ENCODE measurements at places on chromosomes 2 and 18.

DNA sequence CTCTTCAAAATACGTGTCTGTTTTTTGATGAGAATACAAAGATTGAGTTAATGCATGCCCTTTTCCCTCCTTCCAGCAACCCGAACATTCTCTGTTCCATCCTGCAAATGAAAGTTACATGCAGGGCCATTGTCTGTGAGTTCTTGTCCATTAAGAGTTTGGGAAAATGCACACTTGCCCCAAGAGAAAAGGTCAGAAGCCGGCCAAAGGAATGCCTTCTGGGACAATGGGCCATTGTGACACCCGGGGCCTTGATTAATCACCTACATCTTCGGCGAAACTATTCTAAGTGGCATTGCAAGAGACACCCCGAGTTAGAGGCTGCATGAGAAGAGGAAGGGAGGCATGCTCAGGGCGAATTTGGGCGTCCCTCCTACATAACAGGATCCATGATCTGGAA lies 73.7 kb upstream of the COPS8 start:
- DNase-seq: no peak

GRCh38 chr18:37322492-37323035 lies 243.0 kb downstream of the CELF4 start:
- DNase-seq: peak; percentile 45

GRCh38 chr2:187698374-187699110 lies 144.3 kb upstream of the TFPI start:
- no peak for DNase-seq

DNA sequence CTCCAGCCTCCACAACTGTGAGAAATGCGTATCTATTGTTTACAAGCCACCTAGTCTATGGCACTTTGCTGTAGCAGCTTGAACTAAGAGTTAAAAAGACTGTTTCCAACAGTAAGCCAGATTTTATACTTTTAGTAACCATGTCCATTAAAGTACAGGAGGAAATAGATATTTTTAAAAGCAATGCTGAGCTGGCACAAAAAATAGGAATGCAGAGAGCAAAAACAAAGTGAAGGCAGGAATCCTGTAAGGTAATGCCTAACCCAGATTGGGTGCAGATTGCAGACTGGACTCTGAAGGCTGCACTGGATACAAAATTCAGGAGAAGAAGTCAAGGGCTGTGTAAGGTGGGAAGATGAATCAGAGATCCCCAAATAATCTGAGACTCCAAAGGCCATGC lies 55.5 kb downstream of the SH3YL1 start:
- DNase-seq: no peak

DNA sequence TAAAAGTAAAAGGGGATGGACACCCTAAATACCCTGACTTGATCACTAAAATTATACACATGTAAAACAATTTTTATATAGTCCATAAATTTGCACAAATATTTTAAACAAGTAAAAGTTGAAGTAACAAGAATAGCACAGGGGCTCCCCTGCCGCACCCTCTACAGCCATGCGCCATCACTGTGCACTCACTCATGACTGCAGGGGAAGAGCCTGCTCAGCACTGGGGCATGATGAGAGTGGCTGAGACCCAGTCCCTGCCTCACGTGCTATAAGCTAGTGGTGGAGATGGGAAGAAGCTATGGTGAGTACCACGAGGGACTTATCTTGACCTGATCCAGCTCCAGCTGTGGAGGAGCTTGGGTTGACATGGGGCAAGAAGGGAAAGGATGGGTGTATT lies 46.9 kb upstream of the MYO1B start:
- no peak for DNase-seq

DNA sequence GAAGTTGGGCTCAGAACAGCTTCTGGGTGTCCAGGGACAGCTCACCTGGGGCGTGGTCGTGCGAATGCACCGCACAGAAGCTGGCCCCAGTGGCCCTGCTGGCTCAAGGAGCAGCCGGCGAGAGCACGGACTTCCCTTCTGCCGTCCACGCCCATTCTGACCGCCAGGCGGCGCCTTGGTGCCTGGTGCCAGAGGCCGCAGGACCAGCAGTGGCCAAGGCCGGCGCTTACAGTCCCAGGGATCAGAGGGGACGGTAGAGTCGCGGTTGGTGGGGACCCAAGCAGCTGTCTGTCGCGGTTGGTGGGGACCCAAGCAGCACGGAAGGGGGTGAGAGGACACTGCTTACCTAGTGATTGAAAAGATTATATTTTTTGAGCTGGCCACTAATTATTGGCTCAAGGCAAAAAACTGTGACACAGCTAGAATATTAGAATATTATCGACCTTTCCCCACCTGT lies 25.7 kb downstream of the NPPC start:
- DNase-seq: peak; percentile 81

- no peak for DNase-seq
These were observed 35.6 kb downstream of the CLHC1 start for GRCh38 chr2:55196526-55196925.

DNA sequence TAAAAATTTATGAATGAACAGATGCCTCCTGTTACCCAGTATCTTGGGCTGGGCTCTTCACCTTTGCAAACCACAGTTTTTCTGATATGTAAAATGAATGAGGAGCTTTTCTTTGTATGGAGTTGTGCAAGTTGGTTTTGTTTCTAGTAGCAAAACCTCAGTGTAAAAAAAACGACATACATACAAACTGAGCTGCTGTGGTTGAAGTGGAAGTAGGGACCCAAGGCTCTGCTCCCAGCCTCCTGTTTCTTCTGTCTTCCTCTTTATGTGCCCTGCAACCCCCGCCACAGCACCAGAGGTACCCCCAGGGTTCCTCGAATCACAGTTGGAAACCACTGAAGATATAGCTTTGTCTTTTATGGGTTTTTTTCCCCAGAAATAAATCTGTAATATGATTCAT lies 118.1 kb downstream of the MYO1B start:
- no peak for DNase-seq

DNA sequence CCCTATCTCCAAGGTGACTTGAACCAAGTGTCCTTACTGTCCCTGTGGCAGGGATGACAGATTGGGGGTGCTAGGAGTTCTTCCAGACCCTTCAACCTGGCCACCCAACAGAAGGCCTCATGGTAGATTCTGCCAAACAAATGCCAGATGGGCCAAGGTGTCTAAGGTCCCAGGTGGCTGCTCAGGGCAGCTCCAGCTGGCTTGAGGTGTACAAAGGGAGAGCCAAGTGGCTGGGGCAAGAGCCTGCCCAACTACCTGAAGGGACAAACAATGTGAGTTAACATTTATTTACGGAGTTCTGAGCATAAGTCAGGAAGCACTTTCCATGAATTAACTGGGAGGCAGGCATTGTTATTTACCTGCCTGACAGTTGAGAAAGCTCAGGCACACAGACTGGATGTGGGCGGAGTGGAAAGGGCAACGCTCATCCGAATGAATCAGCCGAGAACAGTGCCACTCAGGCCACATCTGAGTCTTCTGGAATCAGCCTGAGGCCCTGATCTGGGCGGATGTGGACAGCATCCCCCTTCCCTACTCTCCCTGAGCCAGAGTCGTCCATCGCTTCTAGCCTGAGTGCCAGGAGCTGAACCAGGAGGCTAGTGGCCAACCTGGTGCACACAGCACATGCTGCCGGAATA lies 4.4 kb upstream of the KCNIP3 start:
- DNase-seq: peak; percentile 87

GRCh38 chr2:112137516-112138158 lies 548 bp upstream of the FBLN7 start:
- peak; percentile 53 for DNase-seq

DNA sequence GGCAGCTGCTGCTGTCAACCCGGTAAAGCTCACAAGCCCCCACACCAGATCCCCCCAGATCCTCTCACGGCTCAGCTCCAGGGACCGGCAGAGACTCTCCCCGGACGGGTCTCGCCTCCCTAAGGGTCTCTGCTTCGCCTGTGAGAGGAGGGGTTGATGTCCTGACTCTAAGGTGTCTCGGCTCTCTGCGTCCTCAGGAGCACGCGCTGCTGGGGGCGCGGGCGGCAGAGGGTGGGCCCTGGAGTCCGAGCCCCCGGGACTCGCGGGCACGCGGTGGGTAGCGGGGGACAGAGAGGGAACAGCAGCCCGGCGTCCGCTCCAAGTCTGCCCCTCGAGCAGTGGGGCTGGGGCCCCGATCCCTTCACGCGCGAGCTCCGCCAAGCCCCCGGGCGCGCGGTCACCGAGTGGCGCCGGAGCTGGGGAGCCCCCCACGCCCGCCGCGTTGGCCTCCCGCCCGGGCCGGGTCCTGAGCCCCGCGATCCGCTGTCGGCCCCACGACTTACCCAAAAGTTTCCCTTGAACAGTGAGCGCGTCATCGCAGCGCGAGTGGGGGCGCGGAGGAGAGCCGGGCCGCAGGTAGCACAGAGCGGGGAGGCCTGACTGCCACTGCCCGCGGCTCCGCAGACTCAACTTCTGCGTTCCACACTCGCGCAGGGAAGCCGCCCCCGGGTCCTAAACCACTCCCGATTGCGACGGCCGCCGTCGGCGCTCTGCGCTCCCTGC lies at the start of gene PSTPIP2:
Gene PSTPIP2 (minus strand): TSS at position 608 of the 723 bp plus-strand sequence. CDS start 72 bp downstream, at position 536.
- peak; percentile 74 for DNase-seq

DNA sequence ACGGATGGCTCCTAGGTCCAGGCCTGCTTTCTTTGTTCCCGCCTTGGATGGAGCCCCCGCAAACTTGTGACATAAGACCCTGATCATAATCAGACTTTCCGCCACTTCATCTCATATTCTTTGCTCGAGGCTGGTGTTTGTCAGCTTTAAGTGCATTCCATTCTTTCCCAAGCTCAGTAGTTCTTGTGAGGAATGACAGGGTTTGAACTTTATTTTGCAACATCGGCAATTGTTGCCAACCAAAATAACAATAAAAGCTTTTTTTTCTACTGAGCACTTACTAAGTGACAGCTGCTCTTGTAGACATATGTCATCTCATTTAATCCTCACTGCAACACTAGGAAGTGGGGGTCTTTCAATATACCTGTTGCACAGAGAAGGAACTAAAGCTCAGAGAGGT lies 178.8 kb upstream of the ST6GAL2 start:
- DNase-seq: no peak

DNA sequence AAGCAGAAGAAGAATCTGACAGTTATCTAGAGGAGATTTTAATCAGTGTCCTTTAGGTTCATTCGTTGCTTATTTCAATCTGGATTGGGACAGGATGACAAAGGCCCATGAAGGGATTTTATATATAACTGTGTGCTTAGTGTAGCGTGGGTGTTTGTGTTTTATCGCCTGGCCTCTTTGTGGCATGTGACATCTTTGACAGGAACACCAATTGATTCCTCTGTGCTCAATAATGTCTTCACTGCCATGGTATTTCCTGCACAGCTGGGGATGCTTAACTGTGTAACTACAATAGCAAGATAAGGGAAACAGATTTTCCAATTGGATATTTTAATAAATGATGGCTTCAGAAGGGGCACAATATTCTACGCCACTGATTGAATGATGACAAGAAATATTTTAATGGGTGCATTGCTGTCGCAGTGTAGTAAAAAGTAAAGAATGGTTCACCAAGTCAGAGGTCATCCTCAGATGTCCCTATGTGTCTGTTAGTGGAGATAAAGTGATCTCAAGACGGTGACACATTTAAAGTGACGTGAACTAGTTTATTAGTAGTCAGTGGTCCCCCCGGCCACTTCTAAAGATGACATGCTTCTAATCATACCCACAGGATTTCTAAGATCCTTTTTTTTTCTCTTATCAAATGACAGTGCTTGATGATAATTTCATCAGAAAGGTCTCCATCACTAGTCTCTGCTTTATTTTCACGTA lies 160.4 kb downstream of the AGAP1 start:
- no peak for DNase-seq

DNA sequence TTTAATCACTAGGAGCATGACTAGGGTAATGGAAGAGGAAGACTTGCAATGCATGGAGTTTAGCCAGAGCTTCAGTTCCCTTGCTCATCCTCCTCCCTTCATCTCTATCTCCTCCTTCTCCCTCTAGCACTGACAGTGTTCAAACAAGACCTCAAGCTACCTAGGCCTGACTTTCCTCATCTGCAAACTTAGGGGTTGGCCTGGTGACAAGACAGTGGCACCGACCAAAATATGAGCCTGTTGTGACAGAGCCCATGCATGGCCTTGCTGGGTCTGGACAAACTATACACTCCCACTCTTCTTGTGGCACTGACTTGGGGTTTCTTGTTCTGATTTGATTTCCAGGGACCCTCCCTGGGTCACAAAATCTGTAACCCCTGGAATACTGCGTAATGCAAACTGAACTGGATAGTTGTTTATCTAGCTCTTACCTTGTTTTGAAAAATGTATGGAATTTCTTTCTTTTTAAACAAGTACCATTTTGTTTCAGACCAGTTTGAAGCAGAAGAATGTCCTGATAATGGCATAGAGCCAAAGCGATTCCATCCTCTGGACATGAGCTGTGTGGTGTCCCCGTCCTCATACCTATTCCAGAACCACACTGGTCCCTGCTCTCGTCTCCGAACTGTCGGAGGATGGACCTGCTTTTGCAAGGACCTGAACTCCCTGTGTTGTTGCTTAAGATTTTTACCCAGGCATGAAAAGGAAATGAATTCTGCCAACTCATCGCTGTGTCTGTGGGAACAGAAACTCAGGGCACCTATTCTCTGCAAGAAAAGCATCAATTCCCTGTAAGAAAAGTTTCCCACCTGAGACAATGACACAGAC lies 33.4 kb upstream of the PPP4R1 start:
- DNase-seq: no peak

DNA sequence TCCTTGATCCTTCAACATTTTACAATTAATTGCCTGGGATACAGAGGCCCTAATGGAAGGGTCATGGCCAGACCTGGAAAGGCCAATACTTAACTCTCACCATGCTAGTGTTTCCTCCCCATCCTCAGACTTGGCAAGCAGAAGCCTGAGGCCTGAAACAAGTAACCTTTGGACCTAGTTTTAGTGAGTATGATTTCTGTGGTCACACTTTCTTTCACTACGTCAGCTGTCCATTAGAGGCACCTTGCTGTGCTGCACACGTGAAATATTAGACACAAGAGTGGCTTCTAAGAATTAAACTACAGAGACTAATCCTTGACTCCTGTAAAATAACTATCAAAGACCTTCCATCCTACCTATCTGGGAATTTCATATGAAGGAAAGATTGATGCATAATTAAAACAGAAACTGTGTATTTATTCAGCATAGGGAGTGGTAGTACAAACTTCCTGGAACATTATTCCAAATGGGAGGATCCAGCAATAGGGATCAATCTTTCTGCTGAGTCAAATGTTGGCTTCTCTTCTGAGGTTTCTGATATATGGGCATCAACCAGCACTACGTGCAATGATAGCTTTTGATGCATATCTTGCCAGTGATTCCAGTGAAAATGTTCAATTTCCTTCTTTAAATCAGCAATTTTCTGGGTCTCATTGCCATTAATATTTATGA lies 249.7 kb downstream of the IKZF2 start:
- DNase-seq: no peak

DNA sequence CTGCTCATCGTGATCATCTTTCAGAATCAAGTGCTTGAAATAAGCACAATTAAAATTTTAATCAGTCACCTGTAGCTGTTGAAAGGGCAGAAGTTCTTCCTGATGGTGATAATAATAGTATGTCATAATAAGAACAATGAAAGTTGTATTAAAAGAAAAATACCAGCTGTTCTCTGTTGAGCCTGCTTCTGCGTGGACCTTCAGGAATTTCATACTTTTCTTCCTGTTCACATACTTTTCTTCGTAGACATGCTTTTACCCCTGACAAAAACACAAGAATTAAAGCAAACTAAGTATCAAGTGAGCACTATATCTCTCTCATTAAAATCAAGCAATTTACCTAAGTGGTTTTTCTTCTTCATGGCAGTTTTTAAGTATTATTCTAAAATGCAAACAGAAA lies 79.2 kb downstream of the BARD1 start:
- no peak for DNase-seq

Data from ELR (cell line).